Coronary artery (tissue), 2 donors: ENCODE measurements at places on chromosomes 3 and 15.

DNA sequence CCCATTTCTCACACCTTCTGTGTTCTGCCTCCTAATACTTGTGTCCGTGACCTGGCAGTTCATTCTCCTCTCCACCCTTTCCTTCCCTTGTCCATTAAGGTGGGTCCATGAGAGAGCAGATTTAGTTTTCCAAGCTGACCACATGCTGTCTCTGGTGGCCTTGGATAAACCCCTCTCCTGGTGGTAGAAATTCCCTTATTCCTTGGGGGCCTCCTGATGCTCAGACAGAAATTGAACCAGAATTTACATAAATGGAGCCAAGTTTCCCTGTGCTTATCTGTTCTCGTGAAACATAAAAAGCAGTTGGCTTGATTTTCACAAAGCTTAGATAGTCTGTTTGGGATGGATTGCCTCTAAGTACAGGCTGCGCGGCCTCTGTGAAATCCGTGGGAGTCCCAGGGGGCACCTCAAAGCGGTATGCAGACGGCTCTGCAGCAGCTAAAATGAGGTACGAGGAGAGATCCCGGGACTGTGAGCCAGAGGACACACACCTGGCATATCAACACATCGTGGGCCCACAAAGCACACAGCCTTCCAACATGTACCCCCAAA, 101.0 kb upstream of the NMNAT3 start:
- no peak for DNase-seq

GRCh38 chr3:125213946-125214542, 1.5 kb upstream of the SLC12A8 start:
- no peak for DNase-seq

- DNase-seq, result no peak
Observed at GRCh38 chr15:76566276-76566675, 229.7 kb downstream of the ISL2 start.

- no peak for DNase-seq
Observed at GRCh38 chr15:95680728-95681127, 649.8 kb upstream of the NR2F2 start.

DNA sequence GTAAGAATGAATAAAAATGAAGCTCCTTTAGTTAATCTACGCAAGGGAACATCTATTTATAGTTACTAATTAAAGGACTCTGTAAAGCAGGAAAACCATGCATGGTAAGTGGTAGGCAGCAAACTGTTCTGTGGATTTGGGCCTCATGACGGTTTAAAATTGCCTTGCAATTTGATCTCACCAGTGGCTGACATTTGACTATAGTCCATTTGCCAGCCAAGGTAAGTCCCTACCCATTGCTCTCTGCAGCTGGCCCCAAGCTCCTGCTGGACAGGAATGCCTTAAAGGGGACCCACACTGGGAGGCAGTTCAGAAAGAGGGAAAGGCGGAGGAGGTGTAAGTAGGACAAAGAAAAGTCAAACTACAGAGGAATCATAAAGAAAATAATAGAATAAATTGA, 203.3 kb downstream of the PLCL2 start:
- DNase-seq, result no peak

GRCh38 chr15:37788330-37788729, 146.1 kb upstream of the TMCO5A start:
- no peak for DNase-seq

GRCh38 chr3:126618021-126618420, 36.9 kb downstream of the TXNRD3 start:
- no peak for DNase-seq

DNA sequence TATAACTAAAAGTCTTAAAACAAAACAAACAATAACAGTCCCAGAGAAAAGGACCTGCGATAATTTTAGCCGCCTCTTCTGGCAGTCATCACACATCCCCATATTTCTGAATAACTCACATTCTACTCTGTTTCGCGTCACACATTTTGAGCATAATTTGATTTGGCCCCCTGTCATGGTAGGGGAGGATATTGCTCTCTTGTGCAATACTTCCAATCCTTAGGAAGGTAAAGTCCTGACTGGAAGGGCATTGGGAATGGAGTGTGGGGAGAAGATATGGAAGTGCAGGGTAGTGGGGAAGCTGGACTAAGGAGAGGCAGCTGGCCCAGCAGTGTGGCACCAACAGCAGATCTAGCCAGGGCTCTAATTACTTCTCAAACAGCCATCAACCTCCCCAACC, 11.3 kb upstream of the FSIP1 start:
- DNase-seq, result no peak

- no peak for DNase-seq
Observed at GRCh38 chr15:39599871-39600270, 19.0 kb downstream of the THBS1 start.

GRCh38 chr3:41202834-41203345, 3.6 kb downstream of the CTNNB1 start:
- DNase-seq, result no peak

- no peak for DNase-seq
Observed at GRCh38 chr3:45435961-45436360, 47.6 kb downstream of the LARS2 start.

GRCh38 chr3:87674397-87675161, 384.2 kb downstream of the CGGBP1 start:
- DNase-seq, result no peak

DNA sequence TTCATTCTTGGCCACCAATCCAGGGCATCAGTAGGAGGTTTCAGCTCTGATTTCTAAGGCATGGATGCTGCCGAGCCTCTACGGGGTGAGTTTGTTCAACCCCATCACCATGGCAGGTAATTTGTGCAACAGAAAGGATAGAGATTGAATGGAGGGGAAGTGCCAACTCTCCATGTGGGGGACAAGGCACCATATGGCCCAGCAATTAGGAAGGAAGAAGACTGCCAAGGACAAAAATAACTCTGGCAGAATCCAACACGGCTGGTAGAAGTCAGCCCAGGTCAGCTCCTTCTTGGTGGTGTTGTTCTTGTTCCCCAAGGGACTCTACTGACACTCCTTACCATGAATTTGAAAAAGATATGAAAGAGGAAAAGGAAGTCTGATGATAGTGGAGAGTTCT, 503.9 kb downstream of the MAGI1 start:
- no peak for DNase-seq

DNA sequence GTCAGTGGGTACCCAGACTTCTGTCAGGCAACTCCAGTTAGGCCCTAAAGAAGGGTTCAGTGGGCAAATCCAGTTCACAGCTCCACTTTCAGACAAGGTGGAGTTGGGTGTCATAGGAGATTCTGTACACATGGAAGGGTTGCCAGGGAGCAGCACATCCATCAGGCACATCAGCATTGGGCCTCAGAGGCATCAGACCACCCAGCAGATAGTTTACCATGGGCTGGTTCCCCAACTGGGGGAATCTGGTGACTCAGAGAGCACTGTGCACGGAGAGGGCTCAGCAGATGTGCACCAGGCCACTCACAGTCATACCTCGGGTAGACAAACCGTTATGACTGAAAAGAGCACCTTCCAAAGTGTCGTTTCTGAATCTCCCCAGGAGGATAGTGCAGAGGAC, 27.2 kb downstream of the SYNM start:
- no peak for DNase-seq

GRCh38 chr3:15330031-15330596, 2.3 kb downstream of the SH3BP5 start:
- DNase-seq, result no peak

DNA sequence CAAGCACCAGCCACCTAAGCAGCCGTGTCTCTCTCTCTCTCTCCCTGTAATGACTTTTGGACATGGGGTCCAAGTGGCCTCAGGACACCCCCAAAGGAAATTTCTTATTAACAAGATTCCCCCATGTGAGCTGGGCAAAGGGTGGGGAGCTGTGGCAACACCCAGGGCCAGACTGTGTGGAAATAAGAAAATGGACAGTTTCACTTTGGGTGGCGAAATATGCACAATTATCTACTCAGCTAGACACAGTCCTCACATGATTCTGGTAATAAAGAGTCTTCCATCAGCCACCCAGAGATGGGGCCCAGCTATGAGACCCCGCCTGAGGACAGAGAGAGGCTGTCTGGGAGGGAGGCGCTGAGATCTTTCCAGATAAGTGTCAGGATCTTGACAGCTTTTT, 96.8 kb upstream of the TPM1 start:
- DNase-seq, result no peak

GRCh38 chr3:152444029-152444641, 175.4 kb downstream of the MBNL1 start:
- no peak for DNase-seq

DNA sequence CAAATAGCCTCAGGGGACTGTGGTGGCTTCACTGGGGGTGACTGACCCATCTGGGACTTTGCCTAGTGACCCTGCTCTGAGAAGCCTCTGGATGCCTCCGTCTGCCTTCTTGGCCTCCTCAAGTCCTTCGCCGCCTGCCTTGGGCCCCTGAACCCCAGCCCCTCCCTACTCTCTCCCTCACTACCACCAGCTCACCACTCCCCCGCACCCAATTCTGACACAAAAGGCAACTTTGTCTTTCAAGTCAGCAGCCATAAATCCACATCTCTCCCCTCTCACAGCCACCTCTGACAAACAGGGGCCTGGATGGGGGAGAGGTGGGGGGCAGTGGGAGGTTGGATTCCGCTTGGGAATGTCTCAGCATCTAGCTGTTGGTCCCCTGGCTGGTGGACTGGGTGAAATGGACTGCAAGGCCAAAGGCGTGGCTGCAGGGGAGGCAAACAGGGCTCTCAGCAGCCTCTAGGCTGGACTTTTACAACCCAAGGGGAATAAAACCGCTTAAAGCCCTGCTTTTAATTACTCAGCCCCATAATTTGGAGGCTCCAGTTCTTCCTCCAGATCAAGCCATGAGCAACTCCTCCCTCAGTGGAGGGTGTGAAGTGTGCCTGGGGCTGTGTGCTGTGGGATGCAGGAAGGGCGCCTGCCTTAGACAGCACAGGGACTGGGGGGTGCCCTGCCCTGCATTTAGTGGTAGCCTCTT, 33.4 kb downstream of the IGDCC3 start:
- no peak for DNase-seq

GRCh38 chr3:171838218-171838720, 4.9 kb upstream of the TMEM212 start:
- no peak for DNase-seq

DNA sequence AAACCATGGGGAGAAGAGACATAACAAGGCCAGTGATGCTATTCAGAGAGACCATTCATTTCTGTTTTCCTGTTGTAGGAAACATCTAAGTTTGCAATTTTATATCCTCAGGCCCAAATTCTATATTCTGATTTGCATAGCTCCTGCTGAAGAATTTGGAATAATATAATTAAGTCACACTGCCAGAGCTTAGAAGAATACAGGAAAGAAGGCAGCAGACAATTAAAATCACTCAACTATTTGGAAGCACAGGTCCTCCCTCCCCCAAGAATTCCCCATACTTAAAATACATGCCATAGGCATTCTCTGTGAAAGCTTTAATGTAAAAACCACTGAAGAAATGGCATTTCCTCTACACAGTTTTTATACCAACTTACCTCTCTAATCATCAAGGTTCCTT, 66.9 kb upstream of the SLC2A2 start:
- no peak for DNase-seq

GRCh38 chr15:92801774-92802464, 98.2 kb upstream of the CHD2 start:
- DNase-seq, result no peak

- DNase-seq, result no peak
Observed at GRCh38 chr15:98035577-98036010, 75.1 kb downstream of the ARRDC4 start.

DNA sequence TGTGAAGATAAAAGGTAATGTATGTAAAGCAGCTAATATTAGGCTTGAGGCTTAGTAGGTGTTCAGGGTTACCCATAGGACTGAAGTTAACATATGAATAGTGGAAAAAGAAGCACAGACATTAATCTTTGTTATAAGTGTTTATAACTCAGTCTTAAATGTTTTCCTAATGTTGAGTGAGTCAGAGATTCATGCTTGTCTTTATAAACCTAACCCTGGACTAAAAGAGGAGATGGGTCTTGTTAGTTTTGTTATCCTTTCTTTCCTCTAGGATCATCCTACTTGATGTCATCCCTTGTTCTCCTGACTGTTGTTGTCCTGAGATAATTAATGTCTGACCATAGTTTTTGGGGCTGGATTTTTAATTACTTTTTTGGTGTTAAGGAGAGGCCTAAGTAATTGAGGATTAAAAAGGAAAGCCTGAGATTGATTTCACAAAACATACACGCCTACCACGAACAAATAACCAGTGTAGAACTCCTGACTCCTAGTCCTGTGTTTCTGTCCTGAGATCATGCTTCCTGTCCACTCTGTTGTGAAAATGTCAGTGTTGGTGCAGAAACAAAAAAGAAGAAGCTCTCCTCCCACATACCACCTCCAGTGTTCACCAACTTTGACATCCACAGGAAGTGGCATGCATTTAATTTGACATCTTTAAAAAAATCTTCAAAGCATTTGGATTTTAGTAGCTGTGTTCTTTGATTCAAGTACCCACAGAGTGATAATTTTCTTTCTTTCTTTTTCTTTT, 8.4 kb downstream of the MITF start:
- no peak for DNase-seq

DNA sequence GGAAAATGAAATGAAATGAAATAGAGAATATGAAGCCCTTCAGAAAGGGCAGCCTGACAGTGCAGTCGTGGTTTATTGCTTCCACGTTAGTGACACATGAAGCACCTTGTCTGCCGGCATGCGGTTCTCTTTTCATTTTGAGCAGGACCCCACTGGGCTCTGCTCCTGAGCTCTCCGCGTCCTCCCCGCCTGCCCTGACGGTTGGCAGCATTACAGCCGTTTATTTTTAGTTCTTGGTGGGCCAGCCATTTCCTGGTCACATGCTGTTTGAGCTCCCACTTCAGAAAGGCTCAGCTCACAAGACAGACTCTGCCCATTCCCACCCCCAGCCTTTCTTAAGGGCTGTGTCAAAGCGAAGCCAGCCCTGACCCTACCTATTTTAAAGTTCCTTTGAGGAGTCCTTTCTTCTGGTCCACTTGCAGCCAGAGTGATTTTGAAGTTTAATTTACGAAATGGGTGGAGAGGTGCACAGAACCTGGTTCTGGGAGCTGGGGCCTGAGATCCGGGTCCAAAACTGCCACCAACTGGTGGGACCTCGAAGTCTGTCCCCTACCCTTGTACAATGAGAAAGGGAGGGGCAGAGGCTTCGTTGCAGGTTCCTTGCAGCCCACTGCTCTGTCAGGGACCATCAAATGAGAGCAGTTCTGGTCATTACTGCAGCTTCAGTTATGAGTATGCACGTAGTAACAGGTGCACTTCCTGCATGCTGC, 60.1 kb downstream of the MGLL start:
- no peak for DNase-seq

DNA sequence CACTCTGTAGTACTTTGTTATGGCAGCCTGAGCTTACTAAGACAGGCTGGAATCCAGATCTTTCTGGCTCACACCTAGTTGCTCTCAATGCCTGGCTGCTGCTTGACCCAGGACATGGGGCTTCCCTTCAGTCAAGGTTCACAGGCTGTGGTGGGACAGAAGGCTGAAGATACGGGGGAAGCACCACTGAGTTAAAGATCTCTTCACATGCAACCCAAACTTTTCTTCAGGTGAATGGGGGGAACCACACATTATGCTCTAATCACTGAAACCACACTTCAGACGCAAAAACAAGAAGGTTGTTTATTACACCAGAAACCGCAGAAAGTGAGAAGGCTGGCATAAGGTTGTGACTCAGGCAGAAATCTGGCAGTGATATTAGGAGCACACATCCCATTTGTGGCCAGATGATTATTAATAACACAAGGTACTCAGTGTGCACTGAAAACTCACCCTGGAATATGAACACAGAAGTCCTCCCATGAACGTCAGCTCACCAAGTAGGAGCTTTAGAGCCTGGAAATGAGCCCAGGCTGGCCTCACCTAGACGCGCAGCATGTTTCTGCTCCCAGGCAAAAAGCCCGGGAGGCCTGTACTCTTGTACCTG, 230.5 kb upstream of the CHRNA7 start:
- DNase-seq, result no peak
